ENCODE measurements at places on chromosomes 3 and 15.

- no peak for DNase-seq
Observed at GRCh38 chr15:42128476-42128875, 28.0 kb downstream of the PLA2G4F start.

DNA sequence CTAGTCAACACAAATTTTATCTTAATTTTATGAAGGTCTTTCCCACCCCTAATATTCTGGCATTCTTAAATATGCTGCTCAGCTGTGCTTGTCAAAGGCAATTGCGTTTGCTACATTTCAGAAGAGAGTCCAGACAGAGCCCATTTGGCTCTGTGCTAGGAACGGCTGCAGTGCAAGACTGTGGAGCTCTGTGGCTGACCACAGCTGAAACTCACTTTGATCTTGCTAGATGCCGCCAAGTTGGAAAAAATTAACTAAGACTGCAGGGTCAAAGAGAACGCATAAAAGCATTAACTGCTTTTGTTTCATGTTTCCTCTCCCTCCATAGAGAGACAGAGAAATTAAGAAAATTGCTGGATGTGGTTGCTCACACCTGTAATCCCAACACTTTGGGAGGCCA, 7.6 kb upstream of the PPP1R2 start:
- DNase-seq, result no peak

DNA sequence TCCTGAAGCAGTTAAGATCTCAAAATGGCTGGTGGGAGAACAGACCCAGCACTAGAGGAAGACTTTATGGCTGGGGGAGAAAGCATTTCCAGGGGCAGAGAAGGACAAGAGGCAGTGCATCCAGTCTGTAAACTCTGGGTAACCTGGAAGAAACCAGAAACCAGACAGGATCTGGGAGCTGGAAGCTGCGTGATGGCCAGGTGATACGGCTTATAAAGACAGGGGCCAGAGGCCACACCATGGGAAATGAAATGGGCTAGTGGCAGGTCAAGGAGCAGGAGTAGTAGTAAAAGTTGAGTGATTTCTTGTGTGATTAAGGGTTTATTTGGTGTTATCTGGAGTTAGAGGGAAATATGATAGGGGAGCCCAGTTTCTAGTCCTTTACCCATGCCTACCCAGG, 144.7 kb upstream of the ARRDC4 start:
- no peak for DNase-seq

DNA sequence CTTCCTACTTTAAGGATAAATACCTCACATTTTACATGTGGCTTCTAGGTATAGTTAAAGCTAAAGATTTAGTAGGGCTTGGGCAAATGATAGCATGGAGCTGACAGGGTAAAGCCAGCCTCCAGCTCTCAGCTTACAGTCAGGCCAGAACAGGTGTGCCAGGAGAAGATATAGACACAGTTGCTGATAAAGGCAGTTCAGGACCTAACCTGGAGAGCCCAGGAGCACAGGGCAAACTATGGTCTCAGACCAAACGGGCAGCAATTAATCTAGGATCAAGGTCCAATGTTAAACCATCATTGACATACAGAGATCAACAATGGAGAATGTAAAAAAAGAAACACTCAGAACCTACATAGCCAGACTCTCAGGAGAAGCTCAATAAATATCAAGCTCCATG, 4.0 kb downstream of the WDR49 start:
- no peak for DNase-seq

DNA sequence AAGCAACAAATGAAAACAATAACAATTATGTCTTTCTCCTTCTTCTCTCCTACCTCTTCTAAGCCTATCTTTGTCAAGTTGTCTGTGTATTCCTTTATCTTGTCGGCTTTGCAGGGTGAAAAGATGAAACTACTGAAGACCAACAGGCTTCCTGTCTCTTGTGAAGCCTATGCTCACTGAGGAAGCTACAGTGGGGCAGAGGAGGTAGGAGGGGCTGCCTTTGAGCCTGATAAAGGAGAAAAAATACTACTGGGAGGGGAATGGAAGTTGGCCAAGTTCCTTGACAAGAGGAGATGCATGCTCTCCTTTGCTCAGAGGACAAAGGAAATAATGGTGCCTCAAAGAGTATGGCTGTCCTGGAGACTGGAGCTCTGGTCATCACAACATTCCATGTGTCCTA, 92.0 kb downstream of the IGSF11 start:
- no peak for DNase-seq

- DNase-seq, result no peak
Observed at GRCh38 chr3:190058521-190059241, 62.0 kb downstream of the P3H2 start.

DNA sequence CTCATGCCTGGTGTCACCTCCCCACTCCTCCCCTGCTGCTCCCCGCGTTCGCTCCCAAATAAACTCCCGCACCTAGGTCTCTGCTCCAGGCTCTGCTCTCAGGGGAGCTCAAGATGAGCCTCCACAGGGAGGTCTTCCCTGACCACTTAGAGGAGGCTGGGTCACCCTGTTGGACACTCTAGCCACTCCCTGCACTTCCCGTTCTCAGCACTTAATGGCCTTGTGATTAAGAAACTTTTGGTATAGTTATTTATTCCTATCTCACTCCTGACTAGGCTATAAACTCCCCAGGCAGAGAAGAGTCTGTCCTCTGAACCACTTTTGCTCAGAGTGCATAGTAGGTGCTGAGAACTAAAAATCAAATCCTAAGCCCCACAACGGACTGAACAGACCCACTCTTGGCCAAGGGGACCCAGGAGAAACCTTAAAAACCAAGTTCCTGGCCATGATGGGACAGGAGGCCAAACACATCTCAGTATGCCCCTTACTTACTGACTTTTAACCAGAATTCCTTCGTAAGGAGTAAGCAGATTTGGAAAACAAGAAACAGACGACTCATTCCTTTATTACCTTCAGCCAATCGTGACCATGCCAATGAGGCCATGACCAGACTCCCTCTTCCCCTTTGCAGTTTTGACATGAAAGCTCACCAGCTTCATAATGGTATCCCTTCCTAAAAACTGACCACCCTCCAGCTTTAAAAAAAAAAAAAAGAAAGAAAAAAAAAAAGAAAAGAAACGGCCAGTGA, 69.0 kb upstream of the HRH1 start:
- no peak for DNase-seq

DNA sequence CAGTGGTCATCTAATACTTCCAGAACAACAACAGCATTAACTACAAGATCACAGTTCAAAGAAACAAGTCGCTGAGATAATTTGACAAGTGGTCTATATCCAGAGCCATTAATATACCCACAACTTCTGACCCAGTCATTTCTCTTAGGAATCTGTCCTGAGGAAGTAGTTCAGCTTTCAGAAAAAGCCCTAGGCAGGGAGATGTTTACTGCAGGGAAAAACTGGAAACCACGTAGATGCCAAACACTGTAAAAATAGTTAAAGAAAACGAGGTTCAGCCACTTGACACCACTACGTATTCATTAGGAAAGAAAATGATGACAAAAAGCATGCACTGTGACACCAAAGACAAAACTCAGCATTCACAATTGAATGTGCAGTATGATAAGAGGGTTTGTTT, 22.3 kb upstream of the CDCP1 start:
- DNase-seq, result no peak

DNA sequence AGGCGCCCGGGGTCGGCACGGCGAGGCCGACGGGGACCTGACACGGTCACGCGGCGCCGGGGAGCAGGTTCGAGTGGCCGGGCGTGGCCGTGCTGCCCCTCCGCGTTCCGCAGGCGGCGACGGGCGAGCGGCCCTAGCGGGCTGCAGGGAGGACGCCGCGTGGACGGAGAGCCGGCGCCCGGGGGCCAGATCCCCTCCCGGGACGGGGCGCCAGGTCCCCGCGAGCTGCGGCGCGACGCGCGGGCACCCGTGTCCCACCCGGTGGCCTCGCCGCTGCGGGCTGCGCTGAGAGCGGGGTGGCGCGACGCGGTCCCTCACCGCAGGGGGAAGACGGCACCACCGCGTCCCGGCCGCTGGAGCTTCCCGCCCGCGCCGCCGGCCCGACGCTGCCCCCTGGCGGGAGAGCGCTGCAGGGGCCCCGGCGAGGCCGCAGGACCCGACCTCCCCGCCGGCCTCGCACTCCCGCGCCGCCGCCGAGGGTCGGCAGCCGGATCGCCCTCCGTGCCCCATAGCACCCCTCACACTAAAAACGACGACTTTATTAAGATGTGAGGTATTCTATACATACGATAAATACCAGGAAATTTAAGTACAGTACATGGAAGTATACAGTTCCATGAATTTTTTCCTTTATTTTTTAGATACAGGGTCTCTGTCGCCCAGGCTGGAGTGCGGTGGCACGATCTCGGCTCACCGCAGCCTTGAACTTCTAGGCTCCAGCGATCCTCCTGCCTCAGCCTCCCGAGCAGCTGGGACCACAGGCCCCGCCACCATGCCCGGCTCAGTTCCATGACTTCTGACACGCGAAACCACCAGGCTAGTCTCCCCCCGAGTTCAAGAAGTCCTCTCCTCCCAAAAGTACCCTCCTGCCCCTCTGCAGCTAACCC, 1.3 kb upstream of the PIGZ start:
- DNase-seq, result peak; percentile 53

GRCh38 chr3:10733297-10733696, 82.7 kb upstream of the SLC6A11 start:
- DNase-seq, result no peak

DNA sequence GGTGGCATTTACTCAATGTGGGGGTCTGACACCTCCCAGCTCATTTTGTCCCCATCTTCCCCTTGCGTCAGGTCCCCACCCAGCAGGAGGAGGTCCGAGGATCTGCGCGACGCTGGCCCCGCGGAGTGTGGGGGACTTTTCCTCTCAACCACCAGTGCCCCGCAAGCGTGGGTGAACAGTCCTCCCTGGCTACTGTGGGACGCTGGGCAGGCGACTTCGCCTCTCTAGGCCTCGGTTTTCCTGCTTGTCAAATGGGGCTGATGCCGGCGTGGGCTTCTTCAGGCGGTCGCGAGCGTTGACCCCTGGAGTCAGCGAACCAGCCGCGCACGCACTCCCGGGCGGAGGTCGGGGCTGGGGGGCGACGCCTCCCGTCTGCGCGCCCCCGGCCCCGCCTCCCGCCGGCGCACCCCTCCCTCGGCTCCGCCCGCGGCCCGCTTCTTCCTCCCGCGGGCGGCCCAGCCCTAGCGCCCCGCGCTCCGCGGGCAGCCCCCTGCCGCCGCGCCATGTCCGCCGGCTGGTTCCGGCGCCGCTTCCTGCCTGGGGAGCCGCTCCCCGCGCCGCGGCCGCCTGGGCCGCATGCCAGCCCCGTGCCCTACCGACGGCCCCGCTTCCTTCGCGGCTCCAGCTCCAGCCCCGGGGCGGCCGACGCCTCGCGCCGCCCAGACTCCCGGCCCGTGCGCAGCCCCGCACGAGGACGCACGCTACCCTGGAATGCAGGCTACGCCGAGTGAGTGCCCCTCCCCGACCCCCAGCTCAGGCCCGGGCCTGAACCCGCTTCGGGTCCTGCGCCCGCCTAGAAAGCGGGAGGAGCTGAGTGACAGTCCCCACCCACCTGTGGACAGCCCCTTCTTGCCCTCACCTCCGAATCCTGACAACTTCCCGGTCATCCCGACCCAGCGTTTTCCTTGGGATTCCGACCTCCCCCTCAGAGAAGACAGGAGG, at the start of gene PPM1M:
TSS of gene PPM1M (plus strand) at position 438 of the 942 bp plus-strand sequence. CDS start at position 504, 66 bp downstream.
- peak; percentile 65 for DNase-seq

- DNase-seq, result no peak
Observed at GRCh38 chr3:190617185-190617584, 103.3 kb downstream of the IL1RAP start.

- DNase-seq, result no peak
Observed at GRCh38 chr3:122019493-122019892, 2.6 kb downstream of the ILDR1 start.

DNA sequence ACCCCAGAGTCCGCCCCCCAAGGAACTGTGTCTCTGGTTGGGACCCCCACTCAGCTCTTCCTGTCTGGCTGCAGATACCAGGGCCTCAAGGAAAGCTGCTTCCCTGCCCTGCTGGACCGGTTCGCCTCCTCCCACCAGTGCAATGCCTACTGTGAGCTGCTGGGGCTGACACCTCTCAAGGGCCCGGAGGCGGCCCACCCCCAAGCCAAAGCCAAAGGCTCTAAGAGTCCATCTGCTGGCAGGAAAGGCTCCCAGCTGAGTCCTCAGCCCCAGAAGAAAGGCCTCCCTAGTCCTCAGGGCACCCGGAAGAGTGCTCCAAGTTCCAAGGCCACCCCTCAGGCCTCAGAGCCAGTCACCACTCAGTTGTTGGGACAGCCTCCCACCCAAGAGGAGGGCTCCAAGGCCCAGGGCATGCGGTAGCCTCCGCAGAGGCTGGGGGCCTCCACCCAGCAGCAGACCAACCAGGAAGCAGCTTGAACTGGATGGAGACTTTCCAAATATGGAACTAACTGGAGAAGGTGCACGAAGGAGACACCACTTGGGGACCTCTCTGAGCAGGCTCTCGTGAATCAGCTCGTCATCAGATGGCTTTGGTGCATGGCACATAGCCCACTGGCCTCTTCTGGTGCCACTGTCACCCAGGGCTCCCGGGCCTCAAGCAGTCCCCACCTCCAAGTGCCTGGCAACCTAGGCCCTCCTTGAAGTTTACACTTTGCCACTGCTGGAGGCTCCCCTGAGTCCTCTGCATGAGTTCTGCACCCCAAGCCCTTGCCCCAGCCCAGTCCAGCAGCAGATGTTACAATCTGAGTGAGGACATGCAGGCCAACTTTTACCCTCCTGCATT, 16.2 kb upstream of the SLC28A1 start:
- DNase-seq, result no peak

DNA sequence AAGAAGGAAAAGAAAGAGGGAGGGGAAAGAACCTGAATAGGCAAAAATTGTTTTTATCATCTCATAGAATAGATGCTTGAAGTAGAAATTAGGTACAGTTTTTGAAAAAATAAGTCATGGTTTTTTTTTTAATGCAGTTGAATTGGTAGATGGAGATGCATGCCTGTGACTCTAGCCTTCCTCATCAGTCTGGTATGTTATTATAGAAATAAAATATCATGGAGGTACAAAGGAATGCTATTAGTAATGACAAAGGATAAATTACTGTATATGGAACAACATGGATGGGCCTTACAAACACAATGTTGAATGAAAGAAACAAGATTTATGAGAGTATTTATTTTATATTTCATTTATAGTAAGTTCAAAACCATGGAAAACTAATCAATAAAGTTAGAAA, 162.4 kb upstream of the GALNT15 start:
- no peak for DNase-seq
